GM12891 (cell line): ENCODE measurements at places on chromosomes 7 and 10.

GRCh38 chr10:102434394-102435132 lies 2.2 kb upstream of the CUEDC2 start:
- no peak for DNase-seq

DNA sequence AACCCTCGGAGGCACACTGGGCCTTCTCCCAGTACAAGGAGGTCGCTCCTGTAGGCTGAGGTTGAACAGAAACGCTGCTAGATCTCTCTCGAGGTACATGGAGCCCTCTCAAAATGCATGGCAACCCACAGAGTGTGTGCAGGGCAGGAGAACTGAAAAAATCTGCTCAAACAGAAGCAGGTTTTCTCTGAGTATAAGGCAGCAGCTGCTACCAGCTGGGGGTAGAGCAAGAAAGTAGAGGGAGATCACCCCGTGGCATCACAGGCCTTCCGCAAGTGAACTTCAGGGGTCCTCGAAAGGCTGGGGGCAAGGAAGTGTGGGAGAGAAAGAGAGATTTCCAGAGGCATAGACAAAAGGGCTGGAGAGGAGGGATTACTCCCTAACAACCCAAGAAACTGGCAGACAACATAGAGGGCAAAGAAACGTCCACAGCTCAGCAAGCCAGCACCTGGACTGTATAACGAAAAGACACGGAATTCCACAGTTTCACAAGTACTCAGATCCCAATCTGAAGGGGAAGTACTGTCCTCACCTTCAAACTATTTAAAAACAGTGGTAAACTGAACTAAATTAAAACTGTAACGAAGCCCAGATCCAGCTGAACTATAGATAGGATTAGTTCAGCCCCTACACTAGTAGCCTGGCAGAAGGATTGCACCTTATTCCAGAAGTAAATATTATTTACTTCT lies 299.2 kb downstream of the IPMK start:
- no peak for DNase-seq

DNA sequence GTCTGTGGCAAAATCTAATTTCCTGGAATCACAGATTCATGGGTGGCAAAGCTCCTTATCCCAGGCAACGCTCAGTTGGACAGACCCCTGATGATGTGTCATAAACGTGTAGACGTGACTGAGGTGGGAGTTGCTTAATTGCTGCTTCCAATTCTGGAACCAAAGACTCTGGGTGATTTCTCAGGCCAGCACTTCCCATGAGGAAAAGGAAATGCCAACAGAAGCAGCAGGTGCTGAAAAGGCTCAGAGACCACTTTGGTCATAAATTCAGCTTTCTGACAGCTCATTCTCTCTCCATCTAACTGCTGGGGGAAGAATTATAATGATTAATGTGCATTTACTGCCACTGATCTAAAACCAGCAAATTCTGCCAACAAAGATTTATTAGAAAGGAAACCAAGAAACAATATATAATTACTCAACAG lies 88.7 kb downstream of the OSBPL3 start:
- no peak for DNase-seq

DNA sequence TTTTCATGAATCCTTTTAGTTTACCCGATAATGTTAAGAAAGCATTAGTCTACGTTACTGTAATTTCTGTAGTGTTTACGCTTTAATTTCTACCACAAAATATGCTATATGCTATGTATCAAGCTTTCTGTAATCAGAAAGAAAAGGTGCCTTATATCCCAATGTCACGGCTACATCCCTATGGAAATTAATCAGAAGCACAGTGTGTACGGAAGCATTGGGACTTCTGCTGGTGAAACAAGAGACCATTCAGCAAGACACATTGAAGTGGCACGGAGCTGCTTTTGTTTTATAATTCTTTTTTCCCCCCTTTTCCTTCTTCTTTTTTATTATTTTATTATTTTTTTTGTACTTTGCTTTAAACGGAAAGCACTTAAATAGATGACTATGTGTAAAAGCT lies 31.2 kb upstream of the SH2B2 start:
- no peak for DNase-seq

DNA sequence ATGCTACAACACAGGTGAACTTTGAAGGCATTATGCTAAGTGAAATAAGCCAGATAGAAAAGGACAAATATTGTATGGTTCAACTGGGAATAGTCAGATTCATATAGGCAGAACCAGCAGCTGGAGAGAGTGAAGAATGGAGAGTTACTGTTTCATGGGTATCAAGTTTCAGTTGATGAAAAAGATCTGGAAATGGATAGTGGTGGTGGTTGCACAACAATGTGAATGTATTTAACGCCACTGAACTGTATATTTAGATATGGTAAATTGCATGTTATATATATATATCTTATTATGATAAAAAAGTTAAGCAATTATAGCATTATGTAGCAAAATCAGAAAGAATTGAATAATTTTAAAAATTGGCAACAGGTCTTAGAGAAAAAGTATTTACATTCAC lies 3.9 kb downstream of the LMBR1 start:
- DNase-seq: no peak

GRCh38 chr7:4091767-4092166 lies 590.3 kb upstream of the FOXK1 start:
- no peak for DNase-seq

GRCh38 chr10:63352976-63353375 lies 112.8 kb downstream of the JMJD1C start:
- DNase-seq: no peak

- DNase-seq: no peak
Observed at GRCh38 chr7:1603346-1604225, 33.8 kb upstream of the PSMG3 start.

DNA sequence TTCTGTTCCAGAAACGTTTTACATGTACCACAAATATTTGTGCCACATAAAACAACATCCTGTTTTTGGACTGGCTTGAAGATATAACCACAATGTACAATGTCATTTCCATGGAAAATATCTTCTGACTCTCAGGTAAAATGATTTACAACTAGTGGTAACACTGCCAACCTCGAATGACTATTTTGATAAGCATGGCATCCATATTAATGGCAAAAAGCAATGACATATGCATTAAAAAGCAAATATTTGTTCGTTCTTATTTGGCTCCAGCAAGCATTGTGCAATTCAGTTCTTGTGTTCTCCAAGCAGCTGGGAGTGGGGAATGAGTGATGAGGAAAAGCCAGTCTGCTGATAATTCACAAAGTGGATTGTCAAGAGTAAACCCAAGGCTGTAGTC lies 289.0 kb downstream of the PLXDC2 start:
- DNase-seq: no peak
